ENCODE measurements at places on chromosomes 3 and 15. TPM values are rescaled to one million over a fixed set of nuclear protein-coding genes. Genes with fewer than 3 reads are reported as not detected.

- no peak overlapping the region for H3K27ac ChIP-seq
- DNase-seq: no peak
- H3K27me3 ChIP-seq: no peaks in the 10 kb centered on the region
- no peak overlapping the region for H3K4me3 ChIP-seq
Observed at GRCh38 chr15:59166166-59166565, 40.5 kb upstream of the LDHAL6B start.

GRCh38 chr3:109018828-109019227 is 65.1 kb upstream of the GUCA1C start:
- H3K4me3 ChIP-seq: no peak overlapping the region
- no peak overlapping the region for H3K27ac ChIP-seq

DNA sequence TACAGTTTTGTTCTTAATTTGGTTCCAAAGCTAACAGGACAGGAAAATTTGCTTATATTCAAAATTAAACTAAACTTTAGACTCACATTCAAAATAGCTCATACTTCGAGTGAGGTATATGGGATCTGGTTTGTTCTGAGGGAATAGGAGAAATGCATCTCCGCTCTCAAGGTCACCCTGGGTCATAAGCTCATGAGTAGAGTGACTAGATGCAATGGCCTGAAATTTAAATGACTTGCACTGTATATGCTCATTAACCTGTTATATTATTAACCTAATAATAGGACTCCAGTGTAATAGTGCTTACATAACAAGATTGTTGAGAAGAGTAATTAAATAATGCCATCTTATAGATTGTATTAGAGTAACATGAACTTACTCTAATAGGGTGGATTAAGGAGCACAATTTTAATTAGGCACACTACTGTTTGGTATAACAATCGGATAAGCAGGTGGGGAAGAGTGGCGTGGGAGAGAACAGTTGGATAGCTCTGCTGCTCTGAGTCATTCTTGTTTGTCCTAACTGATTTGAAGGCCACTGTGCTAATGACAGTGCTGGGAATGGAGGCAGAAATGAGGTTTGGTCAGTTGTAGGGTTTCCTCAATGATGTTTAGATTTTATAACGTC is 5.2 kb downstream of the NKTR start:
- no peak overlapping the region for H3K27ac ChIP-seq
- no peak overlapping the region for H3K4me3 ChIP-seq
- peaks cover 65% of the 10 kb centered on the region for H3K4me1 ChIP-seq

- H3K4me3 ChIP-seq: no peak overlapping the region
- DNase-seq: no peak
- H3K27me3 ChIP-seq: no peaks in the 10 kb centered on the region
- H3K4me1 ChIP-seq: no peaks in the 10 kb centered on the region
- H3K27ac ChIP-seq: no peak overlapping the region
- H3K36me3 ChIP-seq: no peaks in the 10 kb centered on the region
Observed at GRCh38 chr15:97077975-97078374, 747.5 kb downstream of the NR2F2 start.

- peaks cover 26% of the 10 kb centered on the region for H3K36me3 ChIP-seq
- H3K27me3 ChIP-seq: no peaks in the 10 kb centered on the region
- no peak for DNase-seq
- H3K27ac ChIP-seq: no peak overlapping the region
- peaks cover 17% of the 10 kb centered on the region for H3K4me1 ChIP-seq
Observed at GRCh38 chr3:128077202-128077624, 25.0 kb downstream of the SEC61A1 start.

GRCh38 chr3:146813496-146813895 is 208.3 kb upstream of the PLSCR5 start:
- no peak for DNase-seq
- no peak overlapping the region for H3K4me3 ChIP-seq
- no peak overlapping the region for H3K27ac ChIP-seq
- no peaks in the 10 kb centered on the region for H3K4me1 ChIP-seq
- H3K27me3 ChIP-seq: no peaks in the 10 kb centered on the region
- no peaks in the 10 kb centered on the region for H3K36me3 ChIP-seq

GRCh38 chr15:101568309-101568708 is 78.8 kb upstream of the PCSK6 start:
- DNase-seq: no peak
- no peak overlapping the region for H3K27ac ChIP-seq
- peaks cover 14% of the 10 kb centered on the region for H3K27me3 ChIP-seq
- H3K4me3 ChIP-seq: no peak overlapping the region
- no peaks in the 10 kb centered on the region for H3K36me3 ChIP-seq

MST1R gene
- 1.1 TPM for total RNA-seq
